ENCODE measurements at places on chromosomes 7 and 10.

DNA sequence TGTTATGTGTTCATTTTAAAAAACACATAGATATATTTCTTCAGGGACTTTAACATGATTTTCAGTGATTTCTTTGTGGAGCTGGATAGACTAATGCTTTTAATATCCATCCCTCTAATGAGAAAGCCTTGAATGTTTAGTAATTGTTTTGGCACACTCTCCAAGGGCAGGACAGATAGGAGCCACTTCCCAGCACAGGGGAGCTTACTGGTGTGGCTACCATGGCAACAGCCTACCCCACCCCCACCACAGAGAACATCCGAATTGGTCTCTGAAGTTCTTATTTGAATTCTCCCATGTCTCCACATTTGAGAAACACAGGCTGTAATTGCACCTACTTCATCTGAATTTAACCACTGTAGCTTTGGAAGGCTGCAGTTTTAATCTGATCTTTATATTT, 87.7 kb downstream of the PRKG1 start:
- DNase-seq: peak; percentile 23

DNA sequence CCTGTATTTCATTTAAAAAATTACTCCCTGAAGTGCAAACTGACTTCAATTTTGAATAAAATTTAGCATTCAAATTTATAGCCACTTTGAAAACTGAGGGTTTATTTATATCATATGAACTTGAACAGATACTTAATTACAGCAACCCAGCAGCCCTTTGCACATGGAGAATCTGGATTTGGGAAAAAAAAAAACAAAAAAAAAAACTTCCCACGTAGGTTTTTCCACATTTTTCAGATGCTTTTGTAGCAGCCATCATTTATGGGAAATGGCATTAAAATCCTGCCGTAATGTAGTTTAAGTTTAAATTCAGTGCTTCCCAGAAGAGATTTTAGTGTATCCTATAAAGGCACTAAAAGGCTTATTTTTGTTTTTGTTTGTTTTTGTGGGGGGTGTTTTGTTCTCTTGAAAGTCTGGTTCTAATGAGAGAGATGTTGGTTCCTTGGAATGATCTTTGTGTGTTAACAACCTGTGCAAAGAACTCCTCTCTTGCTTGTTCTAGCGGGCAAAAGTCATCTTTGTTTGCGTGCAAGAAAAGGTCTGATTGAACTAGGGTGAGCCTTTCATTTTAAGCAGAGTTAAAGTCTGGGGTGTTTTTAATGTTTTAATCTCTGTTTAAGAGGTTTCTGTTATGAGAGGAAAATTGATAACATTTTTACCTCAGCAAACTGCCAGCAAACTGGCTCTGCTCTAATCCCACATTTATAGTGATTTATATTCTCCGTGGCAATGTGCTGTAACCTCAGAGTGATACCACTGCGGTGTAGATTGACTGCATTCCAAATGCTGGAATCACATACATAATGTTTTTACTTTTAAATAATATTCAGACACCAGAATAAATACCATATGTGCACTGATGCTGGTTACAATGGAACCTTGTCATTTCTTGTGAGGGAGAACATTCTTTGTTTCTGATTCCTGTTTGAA, 105.5 kb downstream of the WNT2 start:
- no peak for DNase-seq

DNA sequence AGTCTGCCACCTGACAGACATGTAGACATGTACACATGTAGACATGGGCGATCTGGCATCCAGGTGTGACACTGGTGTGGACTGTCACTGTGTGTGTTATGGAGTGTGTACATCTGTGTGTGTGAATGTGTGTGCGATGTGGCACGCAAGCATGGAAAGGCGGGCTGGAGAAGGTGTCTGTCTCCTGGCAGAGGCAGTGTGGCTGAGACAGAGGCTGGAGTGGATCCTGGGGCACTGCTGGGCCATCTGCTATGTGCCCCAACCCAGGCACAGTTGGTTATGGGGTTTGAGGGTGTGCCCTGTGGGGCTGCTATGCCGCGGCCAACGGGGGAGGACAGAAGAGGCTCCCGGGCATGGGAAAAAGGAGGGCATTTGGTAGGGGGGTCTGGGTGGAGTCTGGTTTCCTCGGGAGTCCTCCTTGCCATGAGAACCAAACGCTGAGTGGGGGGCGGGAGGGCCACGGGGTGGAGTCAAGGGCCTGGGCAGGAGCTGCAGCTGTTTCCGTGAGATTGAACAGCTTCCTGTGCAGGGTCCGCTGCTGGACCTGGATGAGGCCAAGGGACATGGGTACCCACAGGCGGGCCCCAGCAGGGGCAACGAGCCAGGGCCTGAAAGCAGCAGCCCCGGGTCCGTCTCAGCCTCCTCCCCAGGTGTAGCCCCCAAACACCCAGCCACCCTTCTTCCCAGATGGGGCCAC, 1.3 kb downstream of the ELN start:
- DNase-seq: no peak

DNA sequence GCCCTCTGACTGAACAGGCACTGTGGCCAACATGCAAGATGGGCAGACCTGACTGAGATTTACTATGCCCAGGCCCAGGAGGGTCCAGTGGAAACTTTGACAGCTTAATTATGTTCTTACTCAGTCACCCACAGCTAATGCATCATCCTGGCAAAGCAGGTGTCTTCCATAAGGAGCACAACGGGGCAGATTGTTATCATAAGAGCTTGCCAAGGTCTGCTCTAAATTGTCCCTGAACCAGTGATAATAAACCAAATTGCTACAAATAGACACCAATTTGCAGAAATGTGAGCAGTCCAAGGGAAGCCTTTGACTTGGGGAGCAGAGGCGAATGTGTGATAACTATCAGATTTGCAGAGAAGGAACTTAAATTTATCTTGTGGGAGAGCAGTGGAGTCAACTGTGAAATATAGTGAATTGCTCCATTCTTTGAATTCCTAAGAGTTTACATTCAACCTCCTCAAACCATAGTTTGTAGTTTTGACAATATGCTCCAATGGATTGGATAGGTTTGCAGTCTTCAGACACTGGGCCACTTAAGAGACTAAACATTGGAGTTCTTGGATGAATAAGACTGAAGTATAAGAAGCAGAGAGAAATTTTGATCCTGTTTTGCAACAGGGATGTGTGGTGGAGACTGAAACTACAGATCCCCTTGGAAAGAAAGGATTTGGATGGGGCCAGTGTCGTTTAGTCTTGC, 494.7 kb downstream of the CCSER2 start:
- no peak for DNase-seq
